ENCODE measurements at places on chromosomes 16 and 17.
A peak's percentile ranks its signal among the peaks of the same experiment; 100 is the strongest.

- no peak for DNase-seq
Measured at GRCh38 chr17:15321556-15322251, 19.7 kb downstream of the TEKT3 start.

- DNase-seq = peak; percentile 30
Measured at GRCh38 chr16:54175169-54175551, 111.4 kb downstream of the IRX3 start.

DNA sequence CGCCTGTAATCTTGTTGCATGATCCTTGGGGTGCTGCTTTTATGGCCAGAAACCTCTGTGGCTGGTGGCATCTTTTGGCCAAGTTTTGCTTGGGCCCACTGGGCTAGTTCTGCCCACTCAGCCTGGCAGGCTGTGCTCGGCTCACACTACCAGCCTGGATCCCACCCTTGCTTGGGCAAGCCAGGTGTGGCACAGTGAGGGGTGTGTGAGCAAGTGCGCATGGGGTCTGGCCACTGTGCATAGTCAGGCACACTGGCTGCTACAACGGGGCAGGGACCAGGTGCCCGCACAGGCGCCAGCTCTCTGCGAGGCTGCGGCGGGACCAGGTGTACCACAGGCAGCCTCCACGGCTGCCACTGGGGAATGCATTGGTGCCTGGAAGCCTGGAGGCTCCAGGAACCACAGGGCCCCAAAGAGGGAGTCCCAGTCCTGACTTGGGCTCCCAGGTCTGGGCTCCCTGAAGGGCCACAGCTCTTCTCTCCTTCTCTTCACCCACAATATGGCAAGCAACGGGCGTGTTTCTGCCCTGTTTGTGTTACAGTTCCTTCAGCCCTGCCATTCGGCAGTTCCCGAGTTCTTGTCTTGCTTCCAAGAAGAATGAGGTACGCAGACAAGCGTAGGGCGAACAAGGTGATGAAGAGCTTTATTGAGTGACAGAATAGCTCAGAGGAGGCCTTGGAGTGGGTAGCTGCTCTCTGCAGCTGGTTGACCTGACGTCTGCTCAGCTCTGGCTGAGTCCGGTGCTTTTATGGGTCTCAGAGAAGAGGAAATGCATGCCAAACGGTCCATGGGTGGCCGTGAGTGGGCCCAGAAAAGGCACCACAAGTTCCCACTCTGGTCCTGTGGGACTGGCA, 26.7 kb upstream of the PRM1 start:
- DNase-seq = no peak

DNA sequence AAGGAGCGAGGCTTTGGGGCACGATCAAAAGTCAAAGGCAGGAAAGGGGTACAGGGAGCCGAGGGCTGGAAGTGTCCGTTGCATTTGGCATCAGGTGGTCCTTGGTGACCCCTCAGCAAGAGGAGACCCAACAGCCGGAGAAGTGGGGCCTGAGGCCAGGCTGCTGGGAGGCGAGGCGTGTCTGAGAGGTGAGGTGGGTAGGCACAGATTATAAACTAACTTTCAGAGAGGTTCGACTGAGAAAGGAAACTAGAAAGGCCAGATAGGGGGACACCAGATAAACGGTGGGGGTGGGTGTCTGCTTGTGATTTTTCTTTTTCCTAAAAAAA, 3.6 kb downstream of the PECAM1 start:
- no peak for DNase-seq

GRCh38 chr17:56681561-56682266, 88.2 kb downstream of the NOG start:
- no peak for DNase-seq

DNA sequence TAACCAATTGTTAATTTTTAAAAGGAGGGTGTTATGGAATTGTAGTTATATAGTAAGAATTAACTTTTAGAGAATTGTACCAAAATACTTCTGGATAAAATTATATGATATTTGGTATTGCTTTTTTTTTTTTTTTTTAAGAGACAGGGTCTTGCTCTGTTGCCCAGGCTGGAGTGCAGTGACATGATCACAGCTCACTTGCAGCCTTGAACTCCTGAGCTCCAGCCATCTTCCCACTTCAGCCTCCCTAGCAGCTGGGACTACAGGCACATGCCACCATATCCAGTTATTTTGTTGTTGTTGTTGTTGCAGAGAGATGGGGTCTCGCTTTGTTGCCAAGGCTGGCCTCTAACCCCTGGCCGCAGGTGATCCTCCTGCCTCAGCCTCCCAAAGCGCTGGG, 8.5 kb downstream of the ARSG start:
- DNase-seq = no peak

DNA sequence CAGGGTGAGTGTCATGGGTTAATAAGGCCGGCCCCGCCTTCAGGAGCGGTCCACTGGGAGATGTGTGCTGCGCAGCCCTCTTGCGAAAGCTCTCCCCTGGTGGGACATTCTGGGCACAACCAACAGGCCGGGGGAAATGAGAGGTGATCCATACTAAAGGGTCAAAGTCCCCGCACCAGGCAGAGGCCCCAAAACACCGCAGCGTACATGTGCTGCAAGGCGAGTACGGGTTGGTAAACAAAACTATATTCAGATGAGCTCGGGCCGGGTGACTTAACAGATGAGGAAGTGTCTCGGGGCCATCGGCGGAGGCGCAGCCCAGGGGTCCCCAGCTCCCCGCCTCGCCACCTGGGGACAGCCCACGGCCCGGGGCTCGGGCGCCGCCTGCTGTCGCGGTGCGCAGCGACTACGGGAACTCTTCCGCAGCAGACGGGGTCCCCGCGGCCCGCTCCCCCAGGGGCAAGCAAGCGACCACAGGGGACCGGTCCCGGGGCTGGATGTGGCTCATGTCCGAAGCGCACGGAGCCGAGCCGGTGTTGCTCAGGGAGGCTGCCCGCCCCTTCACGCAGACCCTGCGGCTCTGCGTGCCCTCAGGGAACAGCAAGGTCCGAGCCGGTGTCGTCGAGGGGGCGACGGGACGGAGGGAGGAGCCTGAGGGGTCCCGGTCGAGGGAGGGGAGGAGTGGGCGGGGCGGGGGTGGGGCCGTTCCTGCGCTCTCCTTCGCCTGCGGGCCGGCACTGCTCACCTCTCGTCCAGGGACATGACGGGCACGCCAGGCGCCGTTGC, at the start of gene RAB37:
Gene RAB37, plus strand, starts transcription at position 744 of the 786 bp plus-strand sequence. Its CDS starts 17 bp downstream, at position 761.
- DNase-seq = no peak

GRCh38 chr16:51048544-51048943, 102.5 kb downstream of the SALL1 start:
- DNase-seq = no peak

- DNase-seq = no peak
Measured at GRCh38 chr17:77426676-77427386, 286.1 kb downstream of the SEC14L1 start.

DNA sequence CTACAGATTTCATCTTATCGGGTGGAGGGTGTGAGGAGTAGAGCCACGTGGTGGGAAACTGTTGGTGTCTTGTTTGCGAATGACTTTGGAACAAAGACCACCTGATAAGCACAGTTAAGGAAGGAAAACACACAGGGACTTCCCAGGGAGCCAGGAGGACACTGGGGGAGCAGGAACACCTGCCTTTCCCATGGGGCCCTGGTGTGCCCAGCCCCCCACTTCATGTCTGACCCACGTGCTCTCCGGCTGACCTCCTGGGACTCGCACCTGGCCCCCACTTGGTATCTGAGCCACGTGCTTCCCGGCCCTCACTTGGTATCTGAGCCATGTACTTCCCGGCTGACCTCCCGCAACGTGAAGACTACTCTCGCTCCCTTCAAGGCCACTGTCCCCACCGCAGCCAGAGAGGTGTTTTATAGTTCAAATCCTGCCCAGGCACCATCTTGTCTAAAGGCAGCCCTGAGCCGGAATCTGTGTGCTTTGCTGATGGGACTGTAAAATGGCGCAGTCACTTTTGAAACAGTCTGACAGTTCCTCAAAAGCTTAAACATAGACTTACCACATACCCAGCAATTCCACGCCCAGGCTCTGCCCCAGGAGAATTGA, 5.4 kb upstream of the CSNK1D start:
- DNase-seq = no peak

DNA sequence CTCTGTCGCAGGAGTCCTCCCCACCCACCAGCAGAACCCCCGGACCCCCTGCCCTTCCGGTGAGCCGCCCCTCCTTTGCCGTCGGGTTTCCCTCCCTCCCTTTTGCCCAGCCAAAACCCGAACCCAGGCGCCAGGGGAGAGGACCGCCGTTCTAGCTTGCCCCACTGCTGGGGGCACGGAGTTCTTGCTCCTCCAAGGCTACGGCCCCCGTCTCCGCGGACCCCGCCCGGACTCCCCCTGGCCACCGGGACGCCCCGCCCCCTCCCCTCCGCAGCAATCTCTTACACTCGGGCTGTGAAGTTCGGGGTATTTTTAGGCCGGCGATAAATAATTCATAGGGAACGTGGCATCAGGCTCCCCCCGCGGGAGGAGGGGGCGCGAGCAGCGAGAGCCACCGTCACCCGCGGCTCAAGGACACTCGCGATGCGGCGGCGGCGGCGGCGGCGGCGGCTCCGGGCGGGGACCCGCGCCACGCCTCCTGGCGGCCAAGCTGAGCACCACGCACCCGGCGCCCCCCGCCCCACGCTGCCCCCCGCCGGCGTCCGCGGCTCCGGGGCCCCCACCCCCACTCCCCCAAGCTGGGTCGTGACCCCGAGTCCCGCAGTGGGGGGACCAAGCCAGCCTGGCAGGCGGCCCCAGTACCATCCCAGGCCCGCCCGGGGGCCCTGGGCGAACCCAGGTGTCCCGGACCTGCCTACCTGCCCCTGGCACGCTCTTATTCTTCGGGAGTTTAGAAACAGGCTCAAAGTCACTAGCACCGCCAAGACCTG, at the start of gene GRIN2C:
Gene GRIN2C, minus strand, starts transcription at position 427 of the 770 bp plus-strand sequence. CDS start 4,793 bp downstream, outside the sequence.
- peak; percentile 4 for DNase-seq

DNA sequence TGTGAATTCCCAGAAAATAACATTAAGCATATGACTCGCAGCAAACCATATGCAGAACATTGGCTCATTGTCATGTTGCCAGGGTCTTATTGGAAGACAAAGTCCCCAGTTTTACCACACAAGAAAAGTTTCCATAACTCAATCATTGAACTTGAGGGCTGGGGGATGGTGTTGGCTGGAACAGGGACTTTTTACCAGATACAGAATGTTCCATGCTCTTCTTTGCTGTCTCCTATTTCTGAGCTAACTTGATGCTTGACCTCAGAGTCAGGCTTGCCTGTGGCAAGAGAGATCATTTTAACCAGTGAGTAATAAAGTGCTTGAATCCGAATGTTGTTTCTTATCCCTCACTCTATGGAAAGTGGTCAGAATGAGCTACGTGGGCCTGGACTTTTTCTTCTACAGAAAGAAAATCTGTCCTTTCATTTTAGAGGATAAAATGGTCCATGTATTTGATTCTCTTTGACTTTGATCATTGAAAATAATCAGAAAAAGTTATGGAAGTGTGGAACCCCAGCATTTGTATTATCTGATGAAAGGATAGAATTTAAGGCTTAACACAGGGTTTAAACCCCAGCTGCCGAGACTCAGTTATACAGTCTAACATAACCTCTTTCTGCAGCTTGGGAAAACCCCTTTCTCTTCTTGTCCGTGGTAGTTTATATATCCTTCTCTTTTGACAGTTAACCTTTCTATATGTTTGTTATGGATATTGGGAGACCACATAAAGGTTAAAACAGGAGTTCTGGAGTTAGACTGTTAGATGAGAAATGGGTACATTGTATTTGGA, 67.0 kb downstream of the TUBD1 start:
- DNase-seq = no peak

- DNase-seq = no peak
Measured at GRCh38 chr17:80633207-80633606, 88.6 kb downstream of the RPTOR start.

DNA sequence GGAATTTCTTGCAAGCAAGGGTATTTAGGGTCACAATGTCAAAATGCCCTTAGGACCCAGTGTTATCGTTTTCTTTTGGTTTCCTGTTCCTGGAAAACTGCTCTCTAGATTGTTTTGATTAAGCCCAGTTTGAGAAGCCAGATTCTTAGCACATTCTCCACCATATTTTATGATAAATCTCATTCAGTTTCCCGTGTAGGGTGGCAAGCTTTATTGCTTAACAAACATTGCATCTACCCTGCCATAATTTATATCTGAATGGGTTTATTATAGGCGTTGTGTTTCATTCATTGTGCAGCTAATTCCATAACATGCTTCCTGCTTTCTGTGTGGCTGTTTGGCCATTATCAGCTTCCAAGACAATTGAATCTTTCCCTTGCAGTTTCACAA, 389.1 kb upstream of the DYNLRB2 start:
- DNase-seq = no peak

DNA sequence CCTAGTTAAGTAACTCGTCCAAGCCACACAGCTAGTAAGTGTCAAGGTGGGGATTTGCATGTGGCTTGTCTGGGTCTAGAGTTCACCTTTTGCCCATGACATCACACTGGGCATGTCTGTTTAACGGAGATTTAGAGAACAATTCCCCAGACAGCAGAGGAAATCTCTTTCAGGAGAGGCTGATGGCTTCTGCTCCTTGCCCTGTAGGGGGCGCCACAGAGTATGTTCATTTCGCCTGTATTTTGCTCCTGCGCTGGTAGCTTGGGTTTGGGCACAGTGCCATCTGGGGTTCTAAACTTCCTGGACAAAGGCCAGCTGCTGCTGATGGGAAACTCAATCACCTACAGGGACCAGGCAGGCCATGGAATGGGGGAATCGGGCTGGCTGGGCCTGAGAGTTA, 20.4 kb downstream of the OTOA start:
- DNase-seq = peak; percentile 2

DNA sequence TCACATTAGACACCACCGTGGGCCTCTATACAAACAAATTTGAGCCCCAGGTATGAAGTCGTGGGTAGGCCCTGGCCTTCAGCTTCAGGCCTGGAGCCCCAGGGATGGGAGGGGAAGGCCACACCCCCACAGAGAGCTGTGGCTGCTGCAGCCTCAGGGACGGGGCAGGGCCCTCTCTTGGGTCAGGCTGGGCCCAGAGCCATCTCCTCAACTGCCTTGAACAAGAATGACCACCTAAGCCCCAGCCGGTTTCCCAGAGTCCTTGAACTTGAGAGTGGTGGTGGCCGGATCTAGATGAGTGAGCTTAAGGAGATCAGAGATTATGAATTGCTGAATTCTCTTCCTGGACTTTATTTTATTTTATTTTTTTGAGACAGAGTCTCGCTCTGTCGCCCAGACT, 18.6 kb downstream of the SCNN1B start:
- DNase-seq = no peak
